ENCODE measurements at places on chromosomes 2 and 18. TPM values are rescaled to one million over a fixed set of nuclear protein-coding genes. Genes with fewer than 3 reads are reported as not detected.
A peak's percentile ranks its signal among the peaks of the same experiment; 100 is the strongest.

- H3K27me3 ChIP-seq, result peaks cover 2% of the 10 kb centered on the region
- peak overlapping the region; percentile 76 for H3K27ac ChIP-seq
- H3K4me3 ChIP-seq, result peak overlapping the region; percentile 98
- H3K36me3 ChIP-seq, result peaks cover 29% of the 10 kb centered on the region
These were observed 101.6 kb downstream of the SPTBN1 start for GRCh38 chr2:54557601-54558187.

- H3K4me3 ChIP-seq, result no peak overlapping the region
- H3K36me3 ChIP-seq, result no peaks in the 10 kb centered on the region
- H3K27ac ChIP-seq, result no peak overlapping the region
- H3K4me1 ChIP-seq, result no peaks in the 10 kb centered on the region
- no peak for DNase-seq
- H3K27me3 ChIP-seq, result peaks cover 5% of the 10 kb centered on the region
These were observed 44.7 kb downstream of the MARCO start for GRCh38 chr2:118986738-118987137.

DNA sequence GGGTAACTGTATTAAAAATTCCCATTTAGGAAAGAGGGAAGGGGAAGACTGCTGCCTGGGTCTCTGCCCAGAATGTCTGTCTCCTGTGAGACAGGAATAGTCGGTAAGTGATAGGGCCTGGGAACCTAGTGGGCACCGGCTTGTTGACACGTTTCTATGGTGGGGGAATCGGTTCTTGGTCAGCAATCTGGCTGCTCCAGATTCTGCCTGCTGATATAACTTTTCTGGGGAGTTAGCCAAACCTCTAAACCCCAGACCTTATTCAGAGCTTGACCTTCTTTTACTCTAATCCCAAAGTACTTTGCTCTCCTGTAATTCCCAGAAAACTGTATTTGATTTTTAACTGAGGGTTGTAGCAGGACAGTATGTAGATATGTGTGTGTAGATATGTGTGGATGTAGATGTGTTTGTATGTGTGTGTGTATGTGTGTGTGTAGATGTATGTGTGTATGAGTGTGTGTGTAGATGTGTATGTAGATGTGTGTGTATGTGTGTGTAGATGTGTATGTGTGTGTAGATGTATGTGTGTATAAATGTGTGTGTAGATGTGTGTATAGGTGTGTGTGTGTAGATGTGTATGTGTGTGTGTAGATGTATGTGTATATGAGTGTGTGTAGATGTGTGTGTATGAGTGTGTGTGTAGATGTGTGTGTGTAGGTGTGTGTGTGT is 61.8 kb upstream of the TXNDC2 start:
- peaks cover 14% of the 10 kb centered on the region for H3K27me3 ChIP-seq
- H3K4me1 ChIP-seq, result no peaks in the 10 kb centered on the region
- no peak for DNase-seq

BUB1 gene
- 141 TPM for total RNA-seq

DNA sequence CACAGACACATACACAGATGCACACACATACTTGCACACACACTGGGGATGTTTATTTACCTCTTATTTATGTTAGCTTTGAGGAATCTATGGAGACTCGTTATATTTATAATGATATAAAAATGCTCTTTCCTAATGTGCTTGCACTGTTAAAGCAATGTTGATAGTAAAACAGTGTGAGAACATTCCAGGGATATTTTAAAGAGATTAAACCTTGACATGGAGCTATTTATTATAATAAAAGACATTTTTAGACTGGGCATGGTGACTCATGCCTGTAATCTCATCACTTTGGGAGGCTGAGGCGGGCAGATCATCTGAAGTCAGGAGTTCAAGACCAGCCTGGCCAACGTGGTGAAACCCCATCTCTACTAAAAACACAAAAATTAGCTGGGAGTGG is 557.3 kb upstream of the ZNF804A start:
- no peaks in the 10 kb centered on the region for H3K27me3 ChIP-seq
- H3K4me3 ChIP-seq, result no peak overlapping the region
- no peaks in the 10 kb centered on the region for H3K36me3 ChIP-seq

ALPG gene
- total RNA-seq, result not detected

DNA sequence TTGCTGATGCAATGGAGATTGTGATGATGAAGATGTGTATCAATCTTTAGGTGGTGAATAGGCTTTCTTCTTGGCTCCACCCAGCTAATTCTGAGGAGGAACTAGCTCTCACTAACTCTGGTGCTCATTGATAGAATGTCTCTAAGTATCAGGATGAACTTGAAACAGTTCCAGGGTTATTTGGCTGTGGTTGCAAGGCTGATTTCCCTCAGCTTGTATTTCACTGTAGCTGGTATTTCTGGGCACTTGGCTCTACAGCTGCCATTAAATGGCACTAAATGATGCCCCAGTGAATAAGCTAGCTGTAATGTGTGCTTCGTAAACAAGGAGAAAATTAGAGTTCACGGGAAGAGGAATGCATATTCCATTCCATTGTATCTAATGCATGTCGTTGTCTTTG is 241.2 kb downstream of the RPIA start:
- no peak overlapping the region for H3K27ac ChIP-seq
- peaks cover 3% of the 10 kb centered on the region for H3K27me3 ChIP-seq
- no peak for DNase-seq
- no peaks in the 10 kb centered on the region for H3K36me3 ChIP-seq
- no peaks in the 10 kb centered on the region for H3K4me1 ChIP-seq
- H3K4me3 ChIP-seq, result no peak overlapping the region

GRCh38 chr2:157874997-157875640 is 1.0 kb downstream of the ACVR1 start:
- H3K36me3 ChIP-seq, result peaks cover 37% of the 10 kb centered on the region
- H3K27me3 ChIP-seq, result no peaks in the 10 kb centered on the region
- peak overlapping the region; percentile 96 for H3K4me3 ChIP-seq
- peak overlapping the region; percentile 94 for H3K27ac ChIP-seq

DNA sequence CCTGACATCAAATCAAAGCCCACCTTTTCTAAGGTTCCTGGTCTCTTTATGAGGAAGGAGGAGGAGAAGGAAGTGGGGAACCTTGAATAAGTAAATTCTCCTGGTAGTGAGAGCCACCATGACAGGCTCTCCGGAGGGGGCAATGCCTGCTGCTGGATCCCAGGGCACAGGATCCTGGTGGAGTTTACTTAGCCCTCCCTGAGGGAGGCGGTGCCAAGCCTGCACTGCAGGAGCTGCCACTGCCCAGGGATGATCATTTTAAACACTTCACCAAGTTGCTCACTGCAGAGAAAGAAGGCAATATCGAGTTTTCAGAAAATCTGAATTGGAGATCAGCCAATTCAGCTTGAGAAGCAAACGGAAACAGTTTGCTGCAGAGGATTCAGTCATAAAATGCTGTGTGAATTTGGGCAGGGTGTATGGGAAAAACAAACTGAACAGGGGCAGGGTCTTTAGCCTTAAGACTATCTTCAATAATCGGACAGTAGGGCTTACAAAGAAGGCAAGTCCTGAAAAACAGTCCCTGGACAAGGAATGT is 200.7 kb downstream of the RAD51AP2 start:
- no peak for DNase-seq
- no peaks in the 10 kb centered on the region for H3K36me3 ChIP-seq
- no peak overlapping the region for H3K4me3 ChIP-seq
- H3K27ac ChIP-seq, result no peak overlapping the region
- no peaks in the 10 kb centered on the region for H3K27me3 ChIP-seq

CRYGC gene
- not detected for total RNA-seq

DNA sequence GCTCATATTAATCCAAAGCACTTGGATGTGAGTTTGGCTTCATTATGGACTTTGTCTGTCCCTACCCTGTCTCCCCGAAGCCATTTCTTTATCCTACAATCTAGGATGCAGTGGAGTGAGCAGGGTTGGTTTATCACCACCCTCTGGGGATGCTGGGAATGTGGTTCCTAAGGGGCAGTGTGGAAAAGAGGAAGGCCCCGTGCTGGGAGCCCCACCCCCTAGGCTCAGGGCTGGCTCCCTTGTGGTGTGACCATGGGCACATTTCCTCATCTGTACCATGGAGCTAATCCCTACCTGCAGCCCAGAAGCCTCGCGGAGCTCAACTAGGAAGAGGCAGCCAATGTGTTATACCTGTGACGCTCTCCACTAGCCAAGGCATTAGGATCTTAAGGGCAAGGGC is 92.5 kb downstream of the TGOLN2 start:
- no peaks in the 10 kb centered on the region for H3K4me1 ChIP-seq
- DNase-seq, result no peak
- H3K27me3 ChIP-seq, result peaks cover 24% of the 10 kb centered on the region

POTEJ gene
- not detected for total RNA-seq

TRAK2 gene
- total RNA-seq, result 54.9 TPM

CFC1B gene
- total RNA-seq, result not detected

DNA sequence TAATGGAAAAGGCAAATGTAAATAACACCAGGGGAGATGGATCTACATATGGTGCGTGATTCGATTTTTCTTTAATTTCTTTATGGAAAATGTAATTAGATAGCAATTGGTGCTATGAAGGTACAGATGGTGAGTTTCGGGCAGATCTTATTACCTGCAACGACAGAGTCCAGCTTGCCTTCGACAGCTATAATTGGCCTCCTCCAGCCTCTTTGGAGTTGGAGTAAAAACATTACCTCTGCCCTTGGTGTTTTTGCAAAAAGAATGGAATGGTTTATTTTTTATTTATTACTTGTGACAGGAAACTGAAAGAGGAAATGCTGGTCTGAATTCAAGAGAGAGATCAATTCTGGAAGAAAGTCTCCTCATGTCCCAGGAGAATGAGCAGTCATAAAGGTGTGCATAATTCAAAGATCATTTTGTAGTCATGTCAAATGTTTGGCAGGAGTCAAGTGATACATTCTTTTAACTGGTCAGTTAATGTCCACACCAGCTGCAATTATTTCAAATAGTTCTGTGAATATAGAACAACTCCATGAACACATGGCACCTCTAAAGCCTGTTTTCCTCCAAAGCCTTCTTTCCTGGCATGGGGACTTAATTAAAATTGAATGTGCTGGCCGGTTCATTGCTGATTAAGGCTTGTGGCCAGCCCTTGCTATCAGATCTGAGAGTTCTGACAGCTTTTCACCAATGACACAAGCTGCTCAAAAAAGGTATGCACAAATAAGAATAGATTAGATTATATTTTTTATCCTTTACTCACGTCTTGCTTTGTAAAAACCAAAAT is 46.9 kb upstream of the KCNH7 start:
- no peak overlapping the region for H3K27ac ChIP-seq
- no peaks in the 10 kb centered on the region for H3K27me3 ChIP-seq
- H3K4me3 ChIP-seq, result no peak overlapping the region
- H3K4me1 ChIP-seq, result no peaks in the 10 kb centered on the region
- DNase-seq, result no peak

DNA sequence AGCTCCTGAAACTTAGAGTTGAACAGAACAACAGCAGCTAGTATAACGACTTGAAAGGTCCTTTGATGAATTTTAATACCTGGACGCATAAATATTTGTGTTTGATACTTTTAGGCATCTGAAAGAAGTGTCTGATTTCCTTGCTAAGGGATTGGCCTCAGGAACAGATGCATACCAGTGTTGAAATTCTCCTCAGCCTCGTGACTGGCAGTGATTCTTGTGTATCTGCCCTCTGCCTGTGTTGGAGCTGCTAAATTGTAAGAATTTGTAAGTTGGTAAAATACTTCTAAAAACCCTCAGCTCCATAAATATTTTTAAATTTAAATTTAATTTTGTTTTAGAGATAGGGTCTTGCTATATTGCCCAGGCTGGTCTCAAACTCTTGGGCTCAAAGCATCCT is 22.4 kb upstream of the SCYGR1 start:
- no peak overlapping the region for H3K4me3 ChIP-seq
- H3K27ac ChIP-seq, result no peak overlapping the region
- no peaks in the 10 kb centered on the region for H3K36me3 ChIP-seq
- no peak for DNase-seq
- peaks cover 32% of the 10 kb centered on the region for H3K4me1 ChIP-seq
- no peaks in the 10 kb centered on the region for H3K27me3 ChIP-seq

DNA sequence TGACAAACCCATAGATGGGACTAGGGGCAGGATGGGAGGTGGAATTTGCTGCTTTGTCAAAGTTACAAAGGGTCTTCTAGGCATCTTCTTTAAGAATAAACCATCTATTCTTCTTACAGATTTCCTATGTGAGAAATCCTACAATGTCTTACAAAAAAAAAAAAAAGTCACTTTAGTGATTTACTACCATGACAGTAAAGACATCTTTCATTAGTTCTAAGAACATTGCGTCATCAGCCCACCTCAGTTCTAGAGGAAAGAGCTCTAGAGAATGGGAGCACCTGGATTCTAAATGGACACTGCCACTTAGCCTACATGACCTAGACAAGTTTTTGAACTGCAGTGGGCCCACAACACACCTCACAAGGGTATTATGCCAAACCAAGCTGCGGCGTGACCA is 172.0 kb downstream of the MYO5B start:
- no peak overlapping the region for H3K4me3 ChIP-seq
- H3K4me1 ChIP-seq, result no peaks in the 10 kb centered on the region
- H3K27ac ChIP-seq, result no peak overlapping the region
- H3K27me3 ChIP-seq, result peaks cover 22% of the 10 kb centered on the region
- H3K36me3 ChIP-seq, result no peaks in the 10 kb centered on the region
- no peak for DNase-seq

- peaks cover 9% of the 10 kb centered on the region for H3K36me3 ChIP-seq
- no peak for DNase-seq
- peaks cover 28% of the 10 kb centered on the region for H3K4me1 ChIP-seq
- H3K4me3 ChIP-seq, result no peak overlapping the region
- H3K27ac ChIP-seq, result no peak overlapping the region
These were observed 65.8 kb upstream of the RIOK3 start for GRCh38 chr18:23387265-23387664.

DNA sequence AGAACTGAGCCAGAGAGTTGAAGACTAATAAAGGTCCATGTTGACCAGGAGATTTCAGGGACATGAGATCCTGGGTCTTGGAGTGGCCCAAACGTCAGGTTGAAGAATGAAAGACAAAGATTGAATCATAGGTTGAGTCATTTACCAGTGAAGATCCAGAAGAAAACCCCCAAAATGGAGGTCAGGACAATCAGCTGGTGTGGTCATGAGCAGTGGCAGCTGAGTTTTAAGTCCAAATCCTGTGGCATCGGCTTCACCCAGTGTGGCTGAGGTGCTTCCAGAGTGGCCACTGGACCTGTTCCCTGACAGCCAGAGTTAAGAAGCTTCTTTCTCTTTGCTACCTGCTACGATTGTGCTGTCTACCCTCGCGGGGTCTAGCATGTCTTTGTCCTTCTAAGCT is 234.0 kb downstream of the BCL2 start:
- H3K36me3 ChIP-seq, result peaks cover 2% of the 10 kb centered on the region
- no peak overlapping the region for H3K4me3 ChIP-seq
- H3K4me1 ChIP-seq, result no peaks in the 10 kb centered on the region
- no peak for DNase-seq
- H3K27ac ChIP-seq, result no peak overlapping the region

ZNF892 gene
- 3.6 TPM for total RNA-seq

HSPD1 gene
- total RNA-seq, result 212 TPM

GRCh38 chr2:151767536-151767935 is 33.3 kb upstream of the NEB start:
- H3K27me3 ChIP-seq, result no peaks in the 10 kb centered on the region
- peaks cover 12% of the 10 kb centered on the region for H3K4me1 ChIP-seq
- no peak for DNase-seq
- H3K4me3 ChIP-seq, result no peak overlapping the region

Measured in activated CD4-positive, alpha-beta T cell treated with anti-CD3 and anti-CD28 coated beads, Interleukin-2, amount 10 ng/mL, durations not matched to agents 7 days and 5 days (primary cell).